ENCODE measurements at places on chromosomes 2 and 18.

DNA sequence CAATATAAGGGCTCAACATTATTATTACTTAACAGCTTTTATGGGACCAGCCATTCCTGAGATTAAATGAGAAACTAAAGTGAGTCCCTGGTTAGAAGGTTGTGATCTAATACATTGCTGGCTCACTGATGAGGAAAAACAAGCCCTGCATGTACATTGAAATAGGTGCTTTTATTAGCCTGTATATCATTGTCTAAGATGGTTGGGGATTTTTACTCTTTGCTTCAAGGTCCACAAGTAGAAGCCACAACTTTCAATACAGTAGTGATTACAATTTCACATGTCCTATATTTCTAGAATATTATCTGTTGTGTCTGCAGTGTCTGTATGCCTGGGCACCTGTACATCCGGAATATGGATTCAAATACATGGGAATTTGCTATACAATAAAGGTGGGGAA lies 104.1 kb upstream of the FZD5 start:
- no peak for DNase-seq

DNA sequence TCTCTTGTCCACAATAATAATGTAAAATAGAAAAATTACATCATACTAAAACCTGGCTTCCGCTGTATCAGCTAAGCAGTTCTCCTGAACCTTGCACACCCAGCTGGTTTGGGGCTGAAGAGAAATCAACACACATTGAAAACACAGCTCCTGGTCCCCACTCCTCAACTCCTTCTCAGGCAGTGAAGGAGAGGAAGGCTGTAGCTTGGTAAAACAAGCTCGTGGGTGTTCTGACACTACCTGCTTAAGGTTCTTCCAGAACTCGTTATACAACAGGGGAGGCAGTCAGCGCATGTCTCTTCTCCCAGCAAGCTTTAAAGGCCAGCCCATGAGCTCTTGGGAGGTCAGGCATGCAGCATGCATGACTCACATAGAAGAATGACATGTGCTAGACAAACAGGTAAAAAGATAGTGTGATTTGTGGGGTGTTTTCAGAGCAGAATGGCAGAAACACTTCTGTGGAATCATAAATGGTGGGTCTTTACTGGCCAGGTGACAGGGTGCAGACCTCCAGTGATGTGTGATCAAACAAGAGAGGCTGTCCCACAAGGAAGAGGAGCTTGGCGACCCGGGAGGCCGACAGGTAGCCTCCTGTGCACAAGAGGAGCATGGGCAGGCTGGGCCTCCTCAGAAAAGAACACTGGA lies 69.1 kb downstream of the UXS1 start:
- no peak for DNase-seq

- no peak for DNase-seq
These were observed 1.5 kb downstream of the UCN start for GRCh38 chr2:27306573-27307286.

- no peak for DNase-seq
These were observed 46.8 kb downstream of the ASB1 start for GRCh38 chr2:238473523-238473922.

- DNase-seq, result no peak
These were observed 35.6 kb downstream of the CEP192 start for GRCh38 chr18:13026583-13027270.

DNA sequence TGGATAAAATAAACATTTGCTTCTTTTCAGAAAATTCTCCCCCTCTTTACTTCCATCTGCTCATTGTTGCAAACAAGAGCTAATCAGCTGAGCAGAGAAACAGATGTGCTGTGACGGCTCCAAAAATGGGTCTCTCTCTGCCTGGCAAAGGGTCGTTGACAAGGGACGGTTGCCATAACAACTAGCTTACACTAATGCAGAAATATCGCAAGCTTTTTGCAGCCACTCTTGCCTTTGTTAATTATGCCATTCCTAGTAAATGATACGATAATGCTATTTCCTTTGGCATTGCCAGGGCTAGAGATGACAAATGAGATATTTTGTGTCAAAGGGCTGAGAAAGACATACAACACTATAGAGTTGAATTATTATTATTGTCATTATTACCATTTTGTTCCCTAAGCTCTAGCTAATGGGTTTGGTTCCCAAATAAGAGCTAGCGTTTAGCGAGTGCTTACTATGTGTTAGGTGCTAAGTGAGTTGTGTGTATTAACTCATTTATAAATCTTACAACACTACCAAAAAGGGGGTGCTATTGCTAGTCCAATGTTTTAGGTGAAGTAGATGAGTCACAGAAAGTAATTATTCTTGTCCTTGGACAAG lies 46.8 kb downstream of the MYO3B start:
- DNase-seq, result no peak

DNA sequence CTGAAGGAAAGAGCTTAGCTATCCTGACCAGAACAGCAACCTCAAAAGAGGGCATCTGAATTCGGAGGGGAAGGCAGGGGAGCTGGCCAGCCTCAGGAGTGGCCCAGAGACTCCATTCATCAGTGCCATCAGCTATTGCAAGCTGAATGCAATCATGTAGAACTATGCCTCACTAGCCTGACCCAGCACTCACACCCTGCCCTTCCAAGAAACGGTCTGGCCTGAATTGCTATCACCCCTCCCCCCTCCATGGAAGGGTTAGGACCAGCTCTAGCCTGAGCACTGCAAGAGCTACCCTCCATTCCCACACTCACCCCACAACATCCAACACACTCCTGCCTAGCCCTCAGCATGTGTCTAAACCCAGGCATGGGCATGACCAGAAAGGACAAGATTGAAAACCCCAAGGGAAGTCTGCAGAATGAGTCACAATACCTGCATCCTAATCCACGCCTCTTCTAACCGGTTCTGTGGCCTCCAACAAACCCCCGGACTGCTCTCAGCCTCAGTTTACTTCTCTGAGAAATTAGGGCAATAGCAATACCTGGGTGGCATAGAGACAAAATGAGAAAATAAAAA lies 120.3 kb downstream of the BCL11A start:
- no peak for DNase-seq

DNA sequence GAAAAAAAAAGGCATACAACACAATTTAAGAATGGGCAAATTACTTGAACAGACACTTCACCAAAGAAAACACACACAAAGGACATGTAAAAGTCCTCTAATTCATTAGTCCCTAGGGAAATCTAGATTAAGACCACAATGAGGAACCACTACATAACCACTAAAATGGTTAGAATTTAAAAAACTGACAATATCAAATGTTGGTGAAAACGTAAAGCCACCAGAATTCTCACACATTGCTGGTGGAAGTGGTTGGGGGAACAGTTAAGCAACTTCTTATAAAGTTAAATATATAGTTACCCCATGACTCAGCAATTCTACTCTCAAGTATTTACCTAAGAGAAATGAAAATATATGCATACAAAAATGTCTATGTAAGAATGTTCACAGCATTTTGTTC lies 11.8 kb downstream of the RTN4 start:
- DNase-seq, result no peak

- no peak for DNase-seq
These were observed 23.4 kb downstream of the AQP12A start for GRCh38 chr2:240714747-240715725.

GRCh38 chr18:9150121-9150520 lies 13.5 kb downstream of the ANKRD12 start:
- no peak for DNase-seq

DNA sequence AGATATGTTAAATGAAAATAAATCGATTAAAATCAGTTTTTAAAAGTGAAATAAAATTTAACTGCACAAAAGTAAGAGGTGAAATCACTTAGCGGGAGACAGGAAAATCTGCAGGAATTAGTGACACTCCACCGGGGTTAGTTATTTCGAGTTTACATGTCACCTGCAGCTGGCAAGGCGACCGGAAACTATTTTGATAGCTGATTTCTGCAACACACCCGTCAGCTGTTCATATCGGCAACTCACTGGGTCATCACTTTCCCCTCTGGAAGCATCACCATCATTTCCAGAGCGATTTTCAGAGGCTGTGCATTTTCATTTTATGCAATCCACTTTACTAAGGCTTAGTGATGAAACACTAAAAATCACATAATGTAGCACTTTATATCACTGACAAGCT lies 52.9 kb downstream of the PXDN start:
- no peak for DNase-seq

- DNase-seq, result no peak
These were observed 143.7 kb downstream of the USP34 start for GRCh38 chr2:61327173-61327572.

GRCh38 chr2:163736433-163737189 lies 803 bp upstream of the FIGN start:
- no peak for DNase-seq

- DNase-seq, result no peak
These were observed 114.3 kb downstream of the SPP2 start for GRCh38 chr2:234164493-234165413.

GRCh38 chr2:218895759-218896500 lies 15.3 kb downstream of the WNT10A start:
- no peak for DNase-seq

GRCh38 chr2:223612501-223612900 lies 10.3 kb upstream of the SCG2 start:
- no peak for DNase-seq

GRCh38 chr2:3644891-3645605 lies 13.0 kb upstream of the ALLC start:
- no peak for DNase-seq

- DNase-seq, result no peak
These were observed 1.9 kb downstream of the COA5 start for GRCh38 chr2:98606431-98606830.

DNA sequence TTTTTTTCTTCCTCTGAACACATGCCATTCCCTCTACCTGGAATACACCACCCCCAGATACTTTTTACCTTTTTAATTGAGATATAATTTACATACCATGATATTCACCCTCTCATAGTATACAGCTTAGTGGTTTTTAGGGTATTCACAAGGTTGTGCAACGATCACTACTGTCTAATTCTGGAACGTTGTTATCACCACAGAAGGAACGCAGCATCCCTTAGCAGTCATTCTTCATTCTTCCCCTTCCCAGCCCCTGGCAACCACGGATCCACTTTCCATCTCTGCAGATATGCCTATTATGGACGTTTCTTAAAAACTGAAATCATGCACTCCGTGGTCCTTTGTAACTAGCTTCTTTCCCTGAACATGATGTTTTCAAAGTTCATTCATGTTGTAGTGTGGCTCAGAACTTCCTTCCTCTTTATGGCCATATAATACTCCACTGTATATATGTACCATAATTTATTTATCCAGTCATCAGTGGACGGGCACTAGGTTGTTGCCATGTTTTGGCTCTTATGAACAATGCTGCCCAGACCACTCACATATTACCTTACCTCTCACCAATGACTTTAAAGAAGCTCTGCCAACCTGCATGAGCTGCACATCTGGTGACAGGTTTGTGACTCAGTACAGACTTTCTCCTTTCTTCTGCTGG lies 168.9 kb downstream of the CTIF start:
- no peak for DNase-seq

DNA sequence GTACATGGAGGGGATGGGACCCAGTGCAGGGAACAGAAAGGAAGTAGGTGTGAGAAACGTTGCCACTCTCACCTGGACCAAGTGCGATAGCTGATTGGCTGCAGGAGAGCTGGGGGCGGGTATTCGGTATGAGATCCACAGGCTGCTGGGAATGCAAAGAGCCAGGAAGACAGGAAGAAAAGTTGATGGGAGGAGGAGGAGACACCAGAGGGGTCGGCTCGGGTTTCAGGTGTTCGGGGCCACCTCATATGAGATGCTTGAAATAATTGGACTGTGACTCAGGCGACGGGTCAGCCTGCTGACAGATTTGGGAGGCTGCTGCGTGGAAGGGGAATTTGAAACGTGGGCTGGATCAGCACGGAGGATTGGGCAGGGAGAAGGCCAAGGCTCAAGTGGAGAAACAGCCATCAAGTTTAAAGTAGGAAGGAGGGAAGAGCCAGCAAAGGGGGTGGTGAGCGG lies 65.1 kb downstream of the MRPS9 start:
- peak; percentile 23 for DNase-seq

DNA sequence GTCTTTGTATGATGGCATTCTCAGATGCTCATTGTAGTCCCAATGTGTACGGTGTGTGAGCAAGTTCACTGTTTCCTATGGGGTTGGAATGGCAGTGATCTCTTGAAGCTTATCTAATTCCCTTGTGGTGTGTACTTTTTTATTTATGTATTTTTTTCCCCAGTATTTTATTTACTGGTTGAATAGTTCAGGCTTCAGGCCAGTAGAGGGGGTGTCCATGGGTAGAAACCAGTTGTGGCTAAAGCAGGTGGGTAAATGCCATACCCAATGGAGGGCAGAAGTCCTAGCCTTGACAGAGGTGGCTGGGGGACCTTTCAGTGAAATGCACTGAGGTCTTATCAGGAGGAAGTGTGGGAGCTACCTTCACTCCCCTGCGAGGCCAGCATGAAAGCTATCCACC lies 351.4 kb upstream of the CWC22 start:
- DNase-seq, result no peak

DNA sequence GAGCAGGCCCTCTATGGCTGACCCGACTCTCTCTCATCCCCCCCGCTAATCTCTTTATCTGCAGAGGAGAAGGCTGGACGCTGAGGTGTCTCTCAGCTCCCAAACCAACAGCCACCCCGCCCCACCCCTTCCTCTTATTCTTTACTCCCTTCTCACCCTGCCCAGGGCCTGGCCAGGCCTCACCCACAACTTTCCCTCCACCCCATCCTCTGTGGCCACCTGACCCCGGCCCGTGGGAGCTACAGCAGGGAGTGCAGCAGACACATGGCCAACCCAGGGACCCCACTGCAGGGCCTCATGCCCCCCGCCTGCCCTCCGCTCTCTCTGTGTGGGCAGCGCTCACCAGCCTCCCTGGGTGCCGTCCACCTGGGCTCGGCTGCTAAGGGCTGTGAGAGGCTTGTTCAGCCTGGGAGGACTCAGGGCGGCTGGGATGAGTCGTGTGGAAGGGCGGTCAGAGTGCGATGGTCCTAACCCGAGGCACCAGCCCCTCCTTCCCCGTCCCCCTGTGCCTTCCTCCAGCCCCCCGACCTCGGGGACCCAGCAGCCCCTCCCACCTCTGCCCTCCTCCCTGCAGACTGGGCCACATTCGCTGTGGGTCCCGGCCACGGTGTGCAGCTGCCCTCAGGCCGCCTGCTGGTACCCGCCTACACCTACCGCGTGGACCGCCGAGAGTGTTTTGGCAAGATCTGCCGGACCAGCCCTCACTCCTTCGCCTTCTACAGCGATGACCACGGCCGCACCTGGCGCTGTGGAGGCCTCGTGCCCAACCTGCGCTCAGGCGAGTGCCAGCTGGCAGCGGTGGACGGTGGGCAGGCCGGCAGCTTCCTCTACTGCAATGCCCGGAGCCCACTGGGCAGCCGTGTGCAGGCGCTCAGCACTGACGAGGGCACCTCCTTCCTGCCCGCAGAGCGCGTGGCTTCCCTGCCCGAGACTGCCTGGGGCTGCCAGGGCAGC lies 6.8 kb downstream of the NEU4 start:
- no peak for DNase-seq

Measured in AG04449 (cell line).